ENCODE measurements at places on chromosomes 11 and 22.

- no peak for DNase-seq
These were observed 6.1 kb upstream of the CD59 start for GRCh38 chr11:33742249-33742851.

DNA sequence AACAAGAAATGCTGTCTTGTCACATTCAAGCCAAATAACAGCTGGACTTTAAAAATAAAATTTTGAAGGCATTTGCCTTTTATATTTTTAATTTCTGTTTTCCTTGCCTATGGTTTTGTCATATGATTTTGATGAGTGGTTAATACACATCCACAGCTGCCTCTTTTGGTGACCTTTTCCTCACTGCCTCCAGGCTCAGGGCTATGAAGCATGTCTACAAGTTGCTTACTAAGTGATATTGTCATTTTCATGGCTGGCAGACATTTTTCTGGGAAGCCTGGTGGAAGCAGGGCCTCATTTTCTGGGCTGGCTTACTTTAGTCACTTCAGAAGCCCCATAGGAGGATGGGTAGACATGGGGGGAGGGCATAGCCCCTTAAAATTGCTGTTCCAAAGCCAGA is 344.9 kb downstream of the SOX6 start:
- DNase-seq: no peak

DNA sequence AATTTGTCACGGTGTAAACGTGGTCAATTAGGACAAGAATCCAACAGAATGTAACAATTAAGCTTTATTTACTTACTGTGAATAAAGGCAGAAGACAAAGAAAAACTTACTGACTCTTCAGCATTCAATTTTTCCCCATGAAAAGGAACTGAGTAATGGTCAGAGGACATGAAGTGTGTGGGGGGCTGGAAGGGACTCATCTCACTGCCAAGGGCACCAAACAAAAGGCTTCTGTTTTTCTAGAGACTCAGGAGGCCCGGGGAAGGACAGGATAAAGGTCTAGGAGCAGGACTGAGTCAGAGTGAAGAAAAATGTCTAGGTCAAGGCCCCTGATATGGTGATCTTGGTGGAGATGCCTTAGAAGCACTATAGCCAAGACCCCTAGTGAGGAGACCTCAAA is 564.2 kb upstream of the ANO5 start:
- DNase-seq: no peak

DNA sequence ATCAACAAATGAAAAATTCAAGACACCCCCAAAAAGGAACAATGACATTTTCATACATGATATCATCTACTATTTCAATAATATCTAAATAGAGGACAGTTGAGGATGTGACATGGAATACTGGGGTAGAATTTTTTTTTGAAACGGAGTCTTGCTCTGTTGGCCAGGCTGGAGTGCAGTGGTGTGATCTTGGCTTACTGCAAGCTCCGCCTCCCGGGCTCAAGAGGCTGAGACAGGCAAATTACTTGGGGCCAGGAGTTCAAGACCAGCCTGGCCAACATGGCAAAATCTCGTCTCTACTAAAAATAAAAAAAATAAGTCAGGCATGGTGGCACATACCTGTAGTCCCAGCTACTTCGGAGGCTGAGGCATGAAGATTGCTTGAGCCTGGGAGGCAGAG is 41.4 kb downstream of the LRRC74B start:
- DNase-seq: no peak

DNA sequence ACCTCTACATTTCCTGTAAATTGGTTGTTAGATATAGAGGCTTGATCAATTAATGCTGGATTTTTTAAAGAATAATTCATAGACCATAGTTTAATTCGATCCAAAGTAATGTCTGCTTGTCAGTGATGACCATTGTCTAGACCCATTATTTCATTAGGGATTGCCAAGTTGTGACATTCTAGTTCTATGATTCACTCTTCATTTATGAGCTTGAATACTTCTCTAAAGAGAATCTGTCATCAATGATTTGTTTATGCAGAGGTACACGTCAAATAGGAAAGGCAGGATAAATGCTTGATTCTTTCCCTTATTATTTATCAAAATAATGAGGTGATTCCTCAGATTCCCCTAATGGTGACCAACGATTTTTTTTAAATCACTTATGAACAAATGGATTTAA is 24.0 kb upstream of the ROBO3 start:
- DNase-seq: no peak

- DNase-seq: peak; percentile 81
These were observed 49.8 kb upstream of the CYP2D6 start for GRCh38 chr22:42180349-42180842.

DNA sequence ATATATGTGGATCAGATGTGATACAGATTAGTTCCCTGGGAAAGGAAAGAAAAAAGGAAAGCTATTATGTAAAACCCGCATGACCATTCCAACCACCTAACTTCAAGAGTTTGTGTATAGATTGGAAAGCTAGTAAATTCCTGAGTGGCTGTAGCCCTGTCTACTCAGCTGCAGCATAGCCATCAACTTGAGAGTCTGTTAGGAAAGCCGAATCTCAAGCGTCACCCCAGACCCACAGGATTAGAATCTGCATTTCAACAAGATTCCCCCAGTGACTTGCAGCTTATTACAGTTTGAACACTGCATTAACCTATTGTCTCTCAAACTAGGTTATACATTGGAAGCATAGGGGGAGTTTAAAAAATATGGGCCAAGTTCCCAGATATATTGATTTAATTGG is 921.7 kb downstream of the LRRC4C start:
- no peak for DNase-seq

DNA sequence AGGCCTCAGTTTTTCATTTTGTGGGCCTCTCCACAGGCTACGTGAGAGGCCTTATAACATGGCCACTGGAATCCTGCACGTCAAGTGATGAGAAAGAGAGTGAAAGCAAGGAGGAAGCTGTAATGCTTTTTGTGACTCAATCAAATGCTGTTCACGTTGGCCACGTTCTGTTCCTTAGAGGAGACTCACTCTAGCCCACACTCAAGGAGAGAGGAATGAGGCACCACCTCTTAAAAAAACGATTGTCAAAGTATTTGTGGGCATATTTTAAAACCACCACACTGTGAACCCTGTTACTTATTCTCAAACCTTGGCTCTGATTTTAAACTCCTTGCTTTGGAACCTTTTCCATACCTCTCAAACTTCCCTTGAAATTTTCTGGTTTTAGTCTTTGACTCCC is 705.0 kb downstream of the NELL1 start:
- no peak for DNase-seq

DNA sequence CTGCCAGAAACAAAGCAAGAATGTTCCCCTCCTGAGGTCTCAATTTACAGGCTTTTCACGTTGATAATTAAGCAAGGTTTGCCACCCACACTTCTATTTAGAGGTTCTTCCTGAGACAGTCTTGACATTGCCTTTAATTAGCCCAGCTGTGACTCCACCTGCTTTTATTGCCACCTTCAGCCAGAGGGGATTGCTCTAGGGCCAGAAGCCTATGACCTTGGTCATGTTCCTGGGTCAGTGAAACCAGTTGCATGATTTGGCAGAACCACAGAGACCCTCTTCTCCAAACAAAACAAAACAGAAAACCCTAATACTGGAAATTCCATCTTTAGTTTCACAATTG is 89.8 kb downstream of the APIP start:
- DNase-seq: no peak

DNA sequence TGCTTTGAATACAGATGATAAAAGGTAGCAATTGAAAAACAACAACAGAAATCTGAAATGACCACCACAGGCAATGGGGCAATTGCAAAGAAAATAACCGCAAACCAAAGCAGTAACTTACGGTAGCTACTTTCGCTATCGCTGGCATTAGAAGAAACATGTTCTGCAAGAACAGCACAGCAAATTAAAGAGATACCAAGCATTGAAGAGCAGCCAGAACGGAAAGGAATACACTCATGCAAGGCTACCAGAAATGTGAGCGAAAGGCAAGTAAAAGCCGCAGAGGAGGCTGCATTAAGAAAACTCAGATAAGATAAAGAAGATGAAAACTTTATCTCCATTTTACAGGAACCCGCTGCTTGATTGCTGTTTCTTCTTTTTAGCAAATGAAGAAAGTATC is 194.1 kb upstream of the CCDC90B start:
- no peak for DNase-seq

GRCh38 chr22:39611360-39611759 is 40.8 kb downstream of the CACNA1I start:
- DNase-seq: no peak

DNA sequence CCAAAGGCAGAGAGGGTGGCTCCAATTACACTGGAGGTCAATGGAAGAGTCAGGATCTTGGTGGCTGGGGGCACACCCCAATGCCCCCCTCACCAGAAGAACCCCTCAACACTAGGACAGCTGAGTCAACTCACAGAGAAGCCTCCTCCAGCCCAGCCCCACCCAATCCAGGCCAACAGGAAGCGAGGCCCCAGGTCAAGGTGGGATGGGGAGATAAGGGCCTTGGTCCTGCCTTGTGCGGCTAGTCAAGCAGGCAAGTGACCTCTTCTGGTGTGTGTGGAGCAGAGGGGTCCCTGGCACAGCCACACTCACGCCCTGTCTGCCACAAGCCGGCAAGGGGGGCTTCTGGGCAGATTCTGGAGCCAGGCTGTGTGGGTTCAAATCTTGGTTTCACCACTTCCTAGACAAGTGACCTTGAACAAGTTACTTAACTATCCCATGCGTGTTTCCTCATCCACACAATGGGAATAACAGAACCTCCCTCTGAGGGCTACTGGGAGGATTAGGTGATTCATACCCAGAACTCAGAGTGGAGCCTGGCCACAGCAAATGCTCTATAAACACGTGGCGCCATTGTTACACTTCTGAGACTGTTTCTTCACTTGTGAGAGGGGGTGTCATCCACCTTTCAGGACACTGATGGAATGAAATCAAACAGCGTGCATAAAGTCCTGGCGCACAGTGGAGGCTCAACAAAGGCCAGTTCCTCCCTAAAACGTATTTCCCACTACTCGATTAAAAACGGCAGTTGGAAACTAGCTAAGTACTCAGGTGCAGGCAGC is 3.2 kb downstream of the TTLL12 start:
- no peak for DNase-seq

DNA sequence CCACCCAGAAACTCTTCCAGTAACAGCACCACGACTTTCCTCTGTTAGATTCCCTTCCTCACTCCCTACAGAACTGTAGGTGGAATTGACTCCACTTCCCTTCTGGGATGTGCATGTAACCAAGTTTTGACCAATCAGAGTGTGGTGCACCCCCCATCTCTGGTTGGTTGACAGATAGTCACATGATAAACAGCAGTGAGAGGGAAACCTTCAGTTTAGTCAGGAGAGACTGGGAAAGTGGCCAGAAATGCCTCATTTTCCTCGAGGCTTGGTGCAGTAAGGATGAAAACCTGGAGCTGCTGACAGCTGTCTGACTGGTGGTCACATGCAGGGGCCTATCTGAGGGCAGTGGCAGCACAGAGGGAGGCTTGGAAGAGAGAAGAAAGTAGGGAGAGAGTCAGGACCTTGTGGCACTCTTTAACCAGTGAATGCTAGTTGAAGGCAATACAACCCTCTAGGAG is 67.3 kb upstream of the GRK3 start:
- no peak for DNase-seq

DNA sequence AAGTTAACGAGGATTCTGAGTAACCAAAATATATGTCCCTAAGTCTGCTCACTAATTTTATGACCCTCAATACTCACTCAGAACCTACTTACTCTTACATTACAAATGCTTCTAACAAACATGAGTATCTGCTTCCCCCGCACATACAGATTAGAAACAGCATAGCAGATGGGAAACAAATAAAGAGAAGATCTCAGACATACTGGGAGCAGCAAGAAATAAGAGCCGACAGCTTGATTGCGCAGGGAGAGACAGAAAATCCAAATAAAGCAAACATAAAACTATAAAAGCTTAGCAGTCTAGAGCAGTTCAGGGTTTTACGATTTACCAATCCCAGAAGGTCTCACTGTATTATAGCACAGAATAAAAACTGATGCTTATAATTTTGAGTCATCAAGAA is 89.1 kb upstream of the DBX1 start:
- DNase-seq: no peak

GRCh38 chr11:9092853-9093778 is 1.7 kb upstream of the SCUBE2 start:
- no peak for DNase-seq

GRCh38 chr11:19407677-19408270 is 167.0 kb upstream of the E2F8 start:
- DNase-seq: no peak

- DNase-seq: peak; percentile 32
These were observed 6.3 kb upstream of the SYNGR1 start for GRCh38 chr22:39343259-39344045.

DNA sequence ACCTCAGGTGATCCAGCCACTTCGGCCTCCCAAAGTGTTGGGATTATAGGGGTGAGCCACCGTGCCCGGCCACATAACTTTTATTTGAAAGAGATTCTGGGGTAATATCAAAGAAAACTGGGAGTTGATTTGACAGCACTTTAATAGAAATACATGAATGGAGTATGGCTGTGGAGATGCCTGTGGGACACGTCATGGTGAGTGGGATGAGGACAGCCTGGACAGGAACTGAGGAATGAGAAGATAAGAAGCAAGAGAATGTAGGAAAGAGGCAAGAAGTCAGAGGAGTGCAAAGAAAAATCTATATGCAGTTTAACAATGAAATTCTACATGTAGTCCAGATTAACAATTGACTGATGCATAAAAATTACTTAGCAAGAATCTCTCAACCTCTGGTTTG is 31.0 kb downstream of the SLC22A6 start:
- DNase-seq: no peak

- DNase-seq: peak; percentile 34
These were observed 1.1 kb downstream of the RBFOX2 start for GRCh38 chr22:36027579-36027934.

DNA sequence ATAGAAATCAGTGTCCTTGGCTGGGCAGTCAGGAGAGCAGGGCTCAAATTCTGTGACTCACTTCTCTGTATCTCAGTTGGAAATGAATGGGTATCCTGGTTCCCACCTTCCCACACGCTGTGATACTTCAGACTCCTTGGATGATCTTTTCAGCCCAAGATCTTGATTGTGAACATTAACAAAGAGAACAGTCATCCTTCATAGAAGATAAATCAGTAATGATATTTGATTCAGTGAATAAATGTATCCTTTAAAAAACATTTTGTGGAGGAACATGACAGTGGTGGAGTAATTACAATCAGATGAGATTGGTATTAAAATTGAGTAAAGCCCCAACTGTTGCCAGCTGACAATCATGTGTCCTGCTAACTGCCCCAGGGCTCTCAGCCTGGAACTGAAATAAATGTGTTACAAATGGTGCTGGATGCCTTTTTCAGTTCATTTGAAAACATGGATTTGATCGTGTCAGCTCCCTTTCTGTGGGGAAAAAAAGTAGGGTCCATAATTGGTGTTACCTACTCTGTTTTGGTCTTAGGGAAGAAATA is 72.9 kb upstream of the OR5AN1 start:
- no peak for DNase-seq

GRCh38 chr22:19569976-19570375 is 45.8 kb upstream of the CLDN5 start:
- no peak for DNase-seq

GRCh38 chr11:78190871-78191538 is 2.3 kb downstream of the USP35 start:
- DNase-seq: no peak

- DNase-seq: no peak
These were observed 99.8 kb downstream of the CTTN start for GRCh38 chr11:70498171-70498571.
